ENCODE measurements at places on chromosomes 11 and 22. TPM values are rescaled to one million over a fixed set of nuclear protein-coding genes. Genes with fewer than 3 reads are reported as not detected.
A peak's percentile ranks its signal among the peaks of the same experiment; 100 is the strongest.

DRD2 gene
- total RNA-seq = not detected

CCDC81 gene
- total RNA-seq = 0.22 TPM

RAB3IL1 gene
- not detected for total RNA-seq

FAT3 gene
- total RNA-seq = not detected

VSTM5 gene
- total RNA-seq = not detected

KDM4E gene
- total RNA-seq = not detected

SNX32 gene
- 0.69 TPM for total RNA-seq

CNTN5 gene
- total RNA-seq = not detected

OR6A2 gene
- not detected for total RNA-seq

SRRD gene
- 22.1 TPM for total RNA-seq

DNA sequence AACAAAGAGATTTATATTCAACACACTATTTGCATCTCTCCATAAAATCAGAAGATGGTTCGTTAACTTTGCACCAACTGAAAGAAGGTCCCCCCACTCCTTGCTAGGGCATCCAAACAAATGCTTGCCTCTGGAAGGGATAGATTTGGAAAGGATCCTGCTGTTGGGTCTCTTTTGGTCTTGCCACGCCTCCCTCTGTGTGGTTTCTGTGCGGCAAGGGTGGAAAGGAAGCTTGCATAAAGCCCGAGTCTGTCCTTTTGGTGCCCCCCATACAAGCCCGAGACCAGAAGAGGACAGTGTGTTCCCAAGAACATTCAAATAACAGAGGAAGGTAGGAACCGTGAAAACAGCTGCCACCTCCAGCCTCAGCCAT lies 15.1 kb downstream of the SCGB1A1 start:
- DNase-seq = no peak

DNA sequence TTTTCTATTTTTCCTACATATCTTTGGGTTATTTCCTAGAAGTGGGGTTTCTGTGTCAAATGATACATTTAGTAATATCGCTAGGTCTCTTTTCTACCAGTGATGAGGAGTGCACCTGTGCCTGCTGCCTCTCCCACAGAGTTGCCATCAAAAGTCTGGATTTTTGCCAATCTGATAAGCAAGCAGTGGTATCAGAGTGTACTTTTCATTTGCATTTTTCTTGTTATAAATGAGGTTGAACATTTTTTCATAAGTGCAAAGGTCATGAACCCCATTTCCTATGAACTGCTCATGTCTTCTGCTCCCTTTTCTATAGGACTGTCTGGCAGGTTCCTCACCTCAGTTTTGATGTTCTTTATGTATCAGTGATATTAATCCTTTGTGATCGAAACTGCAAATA lies 1.7 kb downstream of the TRPM5 start:
- no peak for DNase-seq

- no peak for DNase-seq
Observed at GRCh38 chr11:132423266-132423665, 1052.9 kb downstream of the NTM start.

GRCh38 chr22:18035751-18036150 lies 11.4 kb upstream of the MICAL3 start:
- no peak for DNase-seq

DNA sequence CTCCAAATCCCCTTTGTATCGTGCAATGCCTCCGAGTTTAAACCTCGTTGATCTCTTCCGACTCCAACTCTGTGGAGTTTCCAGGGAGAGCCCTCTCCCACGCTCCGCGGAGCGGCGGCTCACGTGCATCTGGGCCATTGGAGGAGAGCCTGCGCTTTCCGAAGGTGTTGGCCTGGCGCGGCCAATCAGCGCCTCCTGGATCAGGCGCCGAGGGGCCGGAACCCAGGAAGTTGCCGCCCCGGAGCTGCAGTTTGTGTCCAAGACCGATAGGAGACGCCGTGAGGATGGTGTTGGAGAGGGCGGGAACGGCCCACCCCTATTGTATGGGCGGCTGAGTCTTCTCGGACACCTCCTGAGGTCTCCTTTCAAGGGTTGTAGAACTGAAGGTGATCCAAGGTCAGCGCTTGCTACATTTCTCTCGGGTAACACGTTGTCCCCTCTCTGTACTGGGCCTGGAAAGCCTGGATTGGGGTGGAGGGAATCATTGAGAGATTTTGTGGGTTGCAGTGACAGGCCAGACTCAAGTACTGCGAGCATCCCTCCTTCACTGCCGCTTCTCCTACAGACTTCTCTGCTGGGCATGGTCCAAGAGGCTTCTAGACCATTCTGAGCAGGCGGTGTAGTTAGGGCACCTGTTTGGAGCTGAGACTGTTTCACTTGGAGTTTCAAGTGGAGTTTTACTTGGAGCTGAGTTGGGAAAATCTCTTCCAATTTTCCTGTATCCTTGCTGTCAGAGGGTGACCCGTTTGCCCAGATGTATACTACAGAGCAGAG lies 1.7 kb downstream of the ADAMTS15 start:
- no peak for DNase-seq

DNA sequence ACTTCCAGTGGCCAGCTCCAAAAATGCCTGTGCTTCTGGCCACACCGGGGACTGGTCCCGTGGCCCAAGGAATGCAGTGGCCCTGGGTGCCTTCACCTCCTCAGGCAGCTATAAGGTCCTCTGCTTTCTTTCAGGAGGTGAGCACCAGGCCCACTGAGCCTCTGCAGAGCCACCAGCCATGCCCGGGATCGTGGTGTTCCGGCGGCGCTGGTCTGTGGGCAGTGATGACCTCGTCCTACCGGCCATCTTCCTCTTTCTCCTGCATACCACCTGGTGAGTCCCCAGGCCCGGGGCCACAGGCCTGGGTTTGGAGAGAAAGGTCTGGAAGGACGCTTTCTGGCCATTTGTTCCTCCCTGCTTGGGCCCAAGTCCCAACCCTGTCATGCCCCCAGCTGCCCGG lies 32.5 kb upstream of the MYRF start:
- DNase-seq = no peak

GRCh38 chr22:30266445-30267381 lies at the start of gene OSM:
Gene OSM (minus strand): TSS chr22:30266851. CDS start chr22:30266799, 52 bp downstream.
- peak; percentile 75 for DNase-seq

DNA sequence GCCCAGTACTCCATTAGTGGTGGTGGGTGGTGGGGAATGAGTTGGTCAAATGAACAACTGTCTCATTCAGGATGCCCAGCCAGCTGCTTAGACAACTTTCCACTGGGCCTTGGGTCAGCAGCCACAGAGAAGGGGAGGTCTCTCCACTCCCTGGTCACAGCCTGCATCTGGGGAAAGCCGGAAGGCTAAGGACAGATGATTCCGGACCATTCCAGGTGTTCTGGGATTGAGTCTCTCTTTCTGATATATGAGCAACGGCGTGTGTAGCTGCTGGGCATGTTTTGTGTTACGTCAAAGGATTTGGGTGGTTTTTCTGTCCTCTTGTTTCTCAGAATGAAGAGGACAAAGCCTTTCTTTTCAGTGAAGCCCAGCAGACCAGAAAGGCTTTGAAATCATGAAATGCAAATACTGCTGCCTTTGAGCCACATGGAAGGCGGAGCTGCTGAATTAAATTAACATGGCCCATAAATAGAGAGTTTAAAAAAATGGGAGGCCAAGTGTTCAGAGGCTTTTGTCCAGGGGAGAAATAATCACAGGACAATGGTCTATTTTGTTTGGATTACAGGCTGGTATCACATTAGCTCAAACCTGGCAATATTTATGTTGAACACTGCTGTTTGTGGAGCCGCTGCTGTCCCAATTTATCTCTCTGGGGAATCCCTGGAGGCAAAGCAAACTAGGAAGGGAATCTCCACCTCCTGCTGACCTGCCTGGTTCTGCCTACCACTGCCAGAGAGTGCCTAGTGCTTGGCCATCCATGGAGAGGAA lies 234.4 kb upstream of the E2F8 start:
- DNase-seq = no peak

GRCh38 chr11:126988655-126989054 lies 11.9 kb downstream of the KIRREL3 start:
- DNase-seq = no peak

- DNase-seq = no peak
Observed at GRCh38 chr22:17281440-17281841, 62.2 kb upstream of the ADA2 start.

GRCh38 chr11:67298786-67299185 lies 4.5 kb upstream of the SSH3 start:
- DNase-seq = no peak

- no peak for DNase-seq
Observed at GRCh38 chr11:63532117-63532516, 4.5 kb upstream of the PLAAT4 start.

DNA sequence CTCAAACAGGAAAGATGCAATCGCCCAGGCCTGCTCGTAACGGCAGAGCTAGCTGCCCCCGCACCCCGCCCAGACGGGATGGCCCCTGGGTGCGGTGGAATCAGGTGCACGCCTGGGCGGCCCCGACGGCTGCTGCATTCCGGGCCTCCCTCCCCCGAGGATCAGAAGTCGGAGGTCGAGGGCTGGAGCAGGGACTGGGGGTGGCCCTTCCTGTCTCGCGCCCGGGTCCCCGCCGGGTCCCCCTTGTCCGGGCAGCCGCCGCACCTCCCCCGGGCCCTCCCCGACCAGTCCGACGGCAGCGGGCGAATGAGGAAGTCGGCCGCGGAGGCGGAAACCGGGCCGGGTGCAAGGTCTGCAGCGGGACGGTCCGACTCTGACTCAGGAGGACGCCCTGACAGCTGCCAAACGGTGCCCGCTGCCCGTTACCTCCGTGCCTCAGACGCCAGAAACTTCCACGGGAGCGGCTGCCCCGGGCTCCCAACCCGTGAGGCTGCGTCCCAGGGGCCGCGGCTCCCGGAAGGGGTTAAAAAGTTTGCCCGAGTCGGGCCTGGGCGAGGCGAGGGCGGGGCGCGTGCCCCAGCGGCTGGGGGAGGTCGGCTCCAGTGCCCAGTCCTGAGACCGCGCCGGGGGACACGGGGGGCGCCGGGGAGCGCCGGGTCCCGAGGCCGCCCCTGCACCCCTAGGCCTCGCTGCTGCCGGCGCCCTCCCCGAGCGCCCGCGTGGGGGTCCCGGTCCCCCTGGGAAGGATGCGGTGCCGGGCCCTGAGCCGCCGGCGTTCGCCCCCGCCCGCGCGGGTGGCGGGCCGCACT lies 663 bp downstream of the MYH9 start:
- DNase-seq = peak; percentile 59

DNA sequence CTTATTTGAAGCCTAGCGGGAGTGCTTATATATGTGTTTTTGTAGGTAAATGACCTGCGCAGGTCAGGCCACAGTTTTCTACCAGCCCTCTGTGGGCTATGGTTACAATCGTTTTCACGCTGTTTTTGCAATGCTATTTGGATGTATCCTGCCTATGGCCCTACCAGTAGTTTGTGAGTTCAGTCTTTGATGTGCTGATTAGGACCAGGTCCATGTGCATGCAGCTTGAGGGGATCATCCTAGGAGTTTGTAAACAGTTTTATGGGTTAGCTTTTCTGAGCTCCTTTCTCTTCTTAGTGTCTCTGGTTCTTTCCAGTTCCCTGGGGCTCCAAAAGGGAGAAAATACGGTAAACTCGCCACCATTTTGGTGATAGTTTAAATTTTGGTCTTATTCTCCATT lies 142.5 kb downstream of the LDLRAD3 start:
- DNase-seq = no peak

DNA sequence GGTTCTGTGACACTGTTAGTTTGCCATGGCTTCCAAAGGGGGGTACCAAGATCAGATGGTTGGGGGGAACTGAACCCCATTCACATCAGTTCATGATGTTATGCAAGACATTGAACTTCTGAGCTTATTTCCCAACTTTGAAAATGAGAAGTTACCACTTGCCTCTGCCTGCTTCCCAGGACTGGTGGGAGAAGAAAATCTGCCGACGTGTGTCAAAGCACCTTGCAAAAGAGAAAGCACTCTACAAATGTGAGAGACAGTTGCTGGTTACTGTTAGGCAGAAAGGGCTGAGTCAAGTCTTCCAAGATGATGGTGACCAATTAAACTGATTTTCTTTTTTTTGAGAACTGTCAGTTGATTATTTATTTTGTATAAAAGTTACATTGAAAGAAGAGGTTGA lies 45.6 kb downstream of the SMCO4 start:
- DNase-seq = no peak

GRCh38 chr11:99117603-99118002 lies 96.9 kb downstream of the CNTN5 start:
- no peak for DNase-seq

GRCh38 chr11:10091314-10092045 lies 202.5 kb downstream of the SBF2 start:
- DNase-seq = no peak

DNA sequence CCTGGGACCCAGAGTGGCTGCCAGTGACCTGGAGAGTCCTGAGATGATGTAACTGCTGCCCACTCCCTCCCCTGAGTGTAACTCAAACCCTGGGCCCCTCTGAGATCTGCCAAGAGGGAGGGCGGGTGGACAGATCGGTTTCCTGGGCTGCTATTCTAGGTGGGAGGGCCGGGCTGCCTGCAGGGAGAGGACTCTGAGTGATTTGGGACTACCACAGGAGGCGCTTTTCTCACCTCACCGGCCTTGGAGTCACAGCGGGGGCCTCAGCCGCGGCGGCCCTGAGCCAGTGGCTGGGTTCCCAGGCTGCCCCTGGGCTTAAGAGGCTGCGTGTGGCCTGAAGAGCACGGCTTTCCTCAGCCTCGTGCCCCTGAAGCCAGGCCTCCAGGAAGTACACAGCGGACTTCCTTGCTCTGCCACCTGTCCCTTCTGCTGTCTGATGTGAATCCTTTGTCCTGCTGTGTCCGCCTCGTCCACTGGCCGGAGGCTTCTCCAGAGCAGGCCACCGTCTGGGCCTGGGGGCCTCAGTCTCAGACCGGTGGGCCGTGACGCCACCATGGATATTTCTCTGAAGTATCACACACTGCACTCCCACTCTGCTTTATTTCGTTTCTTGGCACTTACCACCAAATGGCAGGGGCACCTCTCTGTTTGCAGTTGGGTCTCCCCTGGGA lies 11.5 kb downstream of the RELT start:
- DNase-seq = no peak

GRCh38 chr22:24432059-24432853 lies 4.9 kb downstream of the ADORA2A start:
- DNase-seq = no peak

- DNase-seq = no peak
Observed at GRCh38 chr22:46525389-46526243, 11.8 kb downstream of the CELSR1 start.

DNA sequence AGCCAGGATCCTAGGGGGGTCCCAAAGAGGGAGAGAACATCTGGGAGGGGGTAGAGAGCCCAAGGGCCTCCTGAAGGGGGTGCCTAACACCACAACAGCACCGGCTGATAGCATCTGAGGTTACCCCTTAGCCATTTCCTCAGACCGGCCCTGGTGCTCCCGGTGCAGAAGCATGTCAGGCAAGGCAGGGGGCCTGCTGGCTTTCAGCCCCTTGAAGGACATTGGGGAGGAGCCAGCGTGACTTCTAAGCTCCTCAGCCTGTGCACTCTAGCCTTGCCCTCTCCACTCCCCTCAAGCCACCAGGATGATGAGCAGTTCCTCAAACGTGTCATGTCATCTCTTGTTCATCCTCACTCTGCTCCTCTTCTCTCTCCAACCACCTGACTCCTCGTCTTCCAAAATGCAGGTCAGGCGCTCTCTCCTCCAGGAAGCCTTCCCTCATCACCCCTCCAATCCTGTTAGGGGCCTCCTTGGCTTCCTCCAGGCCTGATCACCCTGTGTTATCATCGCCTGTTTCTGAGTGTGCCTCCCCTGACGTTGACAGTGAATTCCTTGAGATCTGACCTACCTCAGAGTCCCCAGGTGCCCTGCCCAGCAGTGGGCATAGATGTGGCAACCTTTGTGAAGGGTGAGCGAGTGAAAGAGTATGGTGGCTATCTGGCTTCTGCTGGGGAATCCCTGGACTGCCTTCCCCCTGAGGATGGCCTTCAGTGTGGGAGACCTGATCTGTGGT lies 6.1 kb downstream of the P2RY2 start:
- DNase-seq = no peak

Measured in CD8-positive, alpha-beta T cell (primary cell).